ENCODE measurements at places on chromosomes 3 and 15.
A peak's percentile ranks its signal among the peaks of the same experiment; 100 is the strongest.

DNA sequence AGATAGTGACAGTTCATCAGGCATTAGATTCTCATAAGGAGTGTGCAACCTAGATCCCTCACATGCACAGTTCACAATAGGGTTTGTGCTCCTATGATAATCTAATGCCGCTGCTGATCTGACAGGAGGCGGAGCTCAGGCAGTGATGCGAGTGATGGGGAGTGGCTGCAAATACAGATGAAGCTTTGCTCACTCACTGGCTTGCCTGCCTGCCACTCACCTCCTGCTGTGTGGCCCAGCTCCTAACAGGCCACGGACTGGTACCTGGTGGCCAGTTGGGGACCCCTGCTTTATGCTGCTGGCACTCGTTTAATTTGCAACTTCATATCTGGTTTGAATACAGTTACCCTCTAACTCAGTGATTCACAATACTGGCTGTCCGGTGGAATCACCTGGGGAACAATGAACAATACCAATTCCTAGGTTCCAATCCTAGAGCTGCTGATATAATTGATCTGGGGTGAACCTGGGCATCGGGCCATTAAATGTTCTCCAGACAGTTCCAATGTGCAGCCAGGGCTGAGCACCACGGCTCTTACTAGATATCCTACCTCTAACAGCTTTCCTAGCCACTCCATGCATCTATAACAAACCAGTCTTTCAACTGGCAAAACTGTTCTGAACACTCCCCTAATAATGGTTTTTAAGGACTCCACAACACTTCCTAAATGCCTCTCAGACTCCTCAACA is 131.4 kb downstream of the ATP1B3 start:
- DNase-seq = no peak

DNA sequence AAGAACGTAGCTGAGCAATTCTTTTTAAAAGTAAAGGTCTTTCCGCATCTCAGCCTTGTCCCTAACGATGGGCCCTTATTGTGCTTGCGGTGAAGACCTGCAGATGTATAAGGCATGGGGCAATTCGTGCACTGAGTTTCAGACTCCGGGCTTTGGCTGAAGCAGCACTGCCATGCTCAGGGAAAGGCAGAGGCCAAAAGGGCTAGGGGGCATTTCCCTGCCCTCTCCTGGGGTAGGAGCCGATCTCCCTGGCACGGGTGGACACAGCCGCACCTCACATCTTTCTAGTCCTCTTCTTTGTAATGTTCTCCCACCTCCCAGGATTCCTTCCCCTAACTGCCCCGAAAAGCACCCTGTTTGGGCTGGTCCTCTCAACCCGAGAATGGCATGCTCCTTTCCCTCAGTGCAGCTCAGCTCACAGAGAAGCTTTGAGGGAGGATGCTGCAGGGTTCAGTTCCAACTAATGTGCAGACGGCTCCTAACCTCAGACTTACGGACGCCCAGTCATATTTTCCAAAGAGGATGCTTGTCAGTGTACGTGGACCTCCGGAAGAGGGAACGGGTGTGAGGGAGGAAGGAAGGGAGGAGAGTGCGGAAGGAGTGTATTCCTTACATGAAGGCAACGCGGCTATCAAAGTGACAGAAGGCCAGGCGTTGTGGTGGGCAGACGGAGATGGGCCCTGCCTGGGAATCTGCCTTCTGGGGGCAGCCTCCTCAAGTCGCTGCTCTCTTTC is 61.2 kb downstream of the SYNM start:
- no peak for DNase-seq

DNA sequence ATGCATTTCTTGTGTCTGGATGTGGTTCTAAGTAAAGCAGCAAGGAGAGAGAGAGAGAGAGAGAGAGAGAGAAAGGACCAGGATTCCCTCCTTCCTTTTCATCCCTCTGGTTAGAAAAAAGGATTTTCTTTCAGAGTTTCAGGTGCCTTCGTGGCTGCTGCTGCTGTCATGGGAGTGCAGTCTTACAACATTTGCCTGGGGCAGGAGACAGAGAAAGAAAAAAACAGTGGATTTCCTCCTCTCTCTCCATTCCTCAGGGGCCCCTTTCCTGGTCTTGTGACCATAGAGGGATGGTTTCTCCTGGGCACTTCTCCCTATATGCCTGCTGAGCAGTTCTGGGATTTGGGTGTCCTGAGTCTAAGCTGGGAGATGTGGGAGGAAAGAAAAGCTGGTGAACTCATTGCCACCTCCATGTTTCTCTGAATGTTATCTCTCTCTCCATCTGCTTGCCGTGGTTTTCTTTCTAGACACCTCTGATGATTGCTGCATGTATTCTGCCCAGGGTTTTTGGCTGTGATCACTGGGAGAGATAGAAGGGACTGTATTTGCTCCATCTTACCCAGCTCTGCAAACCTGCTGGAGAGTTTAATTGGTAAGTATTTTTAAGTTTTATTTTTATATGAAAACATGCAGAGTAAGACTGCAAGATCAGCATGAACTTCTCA is 142.4 kb upstream of the RGMA start:
- DNase-seq = no peak

DNA sequence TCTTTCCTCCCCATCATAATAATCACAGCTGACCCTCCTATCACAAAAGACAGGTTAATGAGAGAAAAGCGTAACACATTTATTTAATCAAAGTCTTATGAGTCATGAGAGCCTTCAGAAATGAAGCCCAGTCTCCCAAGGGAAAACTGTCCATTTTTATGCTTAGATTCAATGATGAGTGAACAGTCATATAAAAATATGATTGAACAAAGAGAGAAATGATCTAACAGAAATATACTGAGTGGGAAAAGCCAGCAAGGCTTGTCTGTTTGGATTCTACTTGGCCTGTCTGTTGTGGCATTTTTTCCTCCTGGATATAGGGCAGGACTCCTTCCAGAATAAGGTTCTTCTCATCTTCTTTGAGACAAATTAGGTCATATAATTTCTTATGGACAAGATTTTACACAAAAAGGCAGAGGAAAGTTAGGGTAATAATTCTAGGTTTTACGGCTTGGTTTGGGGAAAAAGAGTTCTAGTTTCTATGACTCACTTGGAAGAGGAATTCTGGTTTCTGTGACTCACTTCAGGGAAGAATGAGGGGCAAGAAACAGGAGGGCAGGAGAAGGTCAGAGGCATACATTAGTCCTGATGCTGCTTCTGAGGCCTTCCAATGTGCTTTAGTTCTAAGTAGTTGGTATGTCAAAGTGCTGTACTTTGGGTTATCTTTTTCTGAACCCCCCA is 534.2 kb downstream of the ZIC1 start:
- no peak for DNase-seq

- no peak for DNase-seq
These were observed 27.2 kb downstream of the VGLL4 start for GRCh38 chr3:11616551-11616950.

DNA sequence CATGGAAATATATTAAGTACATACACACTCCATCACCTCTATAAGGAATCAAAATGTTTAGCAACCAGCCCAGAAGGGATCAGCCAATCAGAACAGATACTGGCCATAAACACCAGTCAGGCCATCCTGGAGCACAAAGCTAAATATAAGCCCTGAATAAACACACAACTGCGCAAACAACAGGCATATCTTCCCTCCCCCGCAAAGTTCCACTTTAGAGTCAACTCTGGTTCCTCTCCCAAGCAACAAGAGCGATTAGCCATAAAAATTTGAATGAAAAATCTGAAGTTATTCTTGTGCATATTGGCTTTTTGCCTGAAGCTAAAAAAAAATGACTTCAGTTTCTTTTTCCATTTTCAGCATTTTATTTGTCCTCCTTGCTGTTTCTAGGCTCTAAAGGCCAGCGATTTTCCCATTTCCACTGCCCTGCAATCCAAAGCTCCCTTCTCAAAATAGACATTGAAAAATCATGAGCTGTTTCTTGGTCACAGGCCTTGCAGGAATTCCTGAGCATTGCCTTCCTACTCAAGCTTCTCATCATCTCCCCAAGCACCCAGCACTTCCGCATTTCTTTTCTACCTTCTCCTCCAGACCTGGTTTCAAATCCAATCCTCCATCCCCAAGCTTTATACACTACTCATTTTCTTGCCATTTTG is 247.9 kb downstream of the ZMAT3 start:
- DNase-seq = peak; percentile 30

DNA sequence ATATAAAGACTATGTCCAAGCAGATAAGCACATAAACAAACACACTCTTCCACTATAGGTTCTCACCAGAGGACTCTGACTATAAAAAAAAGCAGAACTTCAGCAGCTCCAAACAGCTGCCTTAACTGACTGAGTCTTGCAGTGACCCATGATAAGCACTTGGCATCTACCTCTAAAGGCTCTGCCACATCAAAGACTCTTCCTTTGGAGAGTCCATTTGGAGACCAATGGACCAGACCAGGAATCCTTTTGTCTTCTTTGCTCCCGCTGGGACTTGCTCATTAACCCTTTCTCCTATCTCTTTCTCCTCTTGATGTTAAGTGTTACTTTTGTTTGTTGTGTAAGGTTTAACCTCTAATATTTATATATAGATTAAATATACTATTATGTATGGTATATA is 424.1 kb downstream of the RSL24D1 start:
- DNase-seq = no peak

GRCh38 chr3:95154766-95155165 is 1091.9 kb downstream of the NSUN3 start:
- DNase-seq = no peak
